ENCODE measurements at places on chromosomes 16 and 17. TPM values are rescaled to one million over a fixed set of nuclear protein-coding genes. Genes with fewer than 3 reads are reported as not detected.

DNA sequence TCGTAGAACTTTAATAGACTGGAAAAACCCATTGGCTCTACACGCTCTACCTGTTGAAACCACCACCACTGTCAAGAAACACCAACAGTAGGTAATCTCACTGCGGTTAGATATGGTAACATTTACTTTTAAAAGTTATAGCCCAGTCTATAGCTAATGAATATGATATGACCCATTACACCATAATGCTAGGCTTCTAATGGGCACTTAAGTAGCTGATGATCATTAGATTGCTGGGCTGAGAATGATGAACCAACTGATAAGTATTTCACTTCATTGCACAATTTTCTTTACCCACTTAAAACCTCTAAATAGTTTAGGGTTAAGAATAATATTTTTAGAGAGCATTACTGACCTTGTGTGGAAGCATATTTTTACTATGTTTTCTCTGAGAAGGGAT, 788.9 kb upstream of the CA10 start:
- H3K4me3 ChIP-seq = no peak overlapping the region
- no peak overlapping the region for H3K27ac ChIP-seq
- no peaks in the 10 kb centered on the region for H3K27me3 ChIP-seq
- no peak for DNase-seq

DNA sequence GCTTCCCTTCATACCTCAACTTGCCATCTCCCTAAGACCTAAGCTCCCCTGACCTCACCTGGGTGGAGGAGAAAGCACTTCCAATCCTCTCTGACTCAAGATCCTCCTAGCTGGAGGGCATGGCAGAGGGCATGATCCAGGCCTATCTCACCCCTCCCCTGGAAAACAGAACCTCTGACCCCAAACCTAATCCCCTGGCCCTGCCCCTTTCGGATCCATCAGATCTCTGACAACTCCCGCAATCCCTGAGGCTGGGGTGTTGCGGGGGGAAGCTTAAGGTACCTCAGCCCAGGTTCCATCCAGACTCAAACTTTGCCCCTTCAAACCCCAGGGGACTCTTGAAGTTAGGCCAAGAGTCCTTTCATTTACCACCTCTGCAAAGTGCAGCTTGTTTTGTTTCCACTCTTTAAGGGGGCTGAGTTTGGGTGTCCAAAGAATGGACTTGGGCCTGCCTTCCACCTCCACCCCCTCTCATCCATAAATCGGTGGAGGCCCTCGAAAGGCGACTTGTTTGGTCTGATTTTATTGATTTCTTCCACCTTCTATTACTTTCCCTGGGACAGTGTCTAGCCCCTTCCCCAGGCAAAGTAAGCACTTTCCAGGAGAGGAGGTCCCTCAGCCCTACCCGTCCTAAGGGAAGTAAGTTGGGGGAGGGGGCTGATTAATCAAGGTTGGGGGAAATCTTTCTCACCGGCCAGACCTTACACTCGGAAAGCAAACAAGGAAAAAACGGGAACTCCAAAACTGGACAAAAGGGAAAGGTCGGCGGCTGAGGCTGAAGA, 2.6 kb downstream of the EPOP start:
- no peak for DNase-seq
- H3K36me3 ChIP-seq = no peaks in the 10 kb centered on the region
- no peak overlapping the region for H3K27ac ChIP-seq
- peaks cover 88% of the 10 kb centered on the region for H3K27me3 ChIP-seq
- H3K4me1 ChIP-seq = peaks cover 38% of the 10 kb centered on the region

DNA sequence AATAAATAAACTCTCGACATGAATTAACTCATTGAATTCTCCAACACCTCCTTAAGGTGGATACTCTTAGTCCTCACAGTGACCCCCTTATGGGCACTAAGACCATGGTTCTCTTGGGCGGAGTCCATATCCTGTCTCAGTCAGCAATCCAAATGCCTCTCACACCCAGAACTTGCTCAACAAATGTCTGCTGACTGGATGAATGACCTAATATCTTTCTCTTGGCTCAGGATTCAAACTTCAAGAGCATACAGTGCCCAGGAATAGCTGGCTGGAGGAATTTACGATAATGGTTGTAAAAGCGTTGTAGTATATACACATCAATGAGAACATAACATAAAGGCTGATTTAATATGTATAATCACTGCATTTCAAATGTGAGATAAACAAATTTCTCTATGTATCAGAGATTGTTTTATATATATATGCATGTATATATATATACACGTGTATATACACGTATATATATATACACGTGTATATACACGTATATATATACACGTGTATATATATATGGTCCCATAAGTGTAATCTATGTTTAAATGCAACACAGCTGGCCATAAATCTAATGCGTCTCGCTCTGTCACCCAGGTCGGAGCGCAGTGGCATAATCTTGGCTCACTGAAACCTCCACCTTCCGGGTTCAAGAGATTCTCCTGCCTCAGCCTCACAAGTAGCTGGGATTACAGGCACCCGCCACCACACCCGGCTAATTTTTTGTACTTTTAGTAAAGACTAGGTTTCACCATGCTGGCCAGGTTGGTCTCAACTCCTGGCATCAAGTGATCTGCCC, 6.5 kb upstream of the UBB start:
- H3K27me3 ChIP-seq = no peaks in the 10 kb centered on the region
- no peaks in the 10 kb centered on the region for H3K36me3 ChIP-seq
- DNase-seq = peak; percentile 34
- no peak overlapping the region for H3K4me3 ChIP-seq

HLF gene
- 12.9 TPM for total RNA-seq

- H3K36me3 ChIP-seq = no peaks in the 10 kb centered on the region
- DNase-seq = no peak
- no peaks in the 10 kb centered on the region for H3K4me1 ChIP-seq
- H3K27me3 ChIP-seq = peaks cover 82% of the 10 kb centered on the region
- H3K4me3 ChIP-seq = no peak overlapping the region
Observed at GRCh38 chr17:45700171-45701090, 83.7 kb upstream of the CRHR1 start.

HNF1B gene
- total RNA-seq = 7.7 TPM

DNA sequence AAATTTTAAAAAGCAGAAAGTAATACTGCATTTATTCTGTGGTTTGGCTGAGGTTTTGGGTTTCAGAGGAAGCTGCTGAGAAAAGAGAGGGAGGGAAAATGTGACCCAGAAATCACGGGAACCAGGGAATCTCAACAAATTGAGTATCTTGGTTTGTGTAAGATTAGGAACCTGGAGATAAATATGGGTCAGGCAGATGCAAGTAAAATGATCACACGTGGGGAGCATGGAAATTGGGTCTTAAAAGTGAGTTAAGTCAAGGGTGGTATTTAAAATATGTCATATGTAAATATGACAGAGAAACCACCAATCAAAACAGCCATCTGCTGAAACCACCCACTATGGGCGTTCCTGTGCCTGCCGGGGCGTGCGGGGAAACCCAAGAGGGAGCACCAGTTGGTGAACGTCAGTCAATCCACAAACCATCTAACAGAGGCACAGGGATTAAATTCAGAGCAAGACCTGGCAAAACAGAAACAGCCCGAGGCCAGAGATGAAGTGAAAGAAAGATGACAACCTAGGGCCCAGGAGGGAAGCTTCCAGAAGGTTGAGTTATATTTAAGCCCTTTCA, 33.4 kb downstream of the CDH13 start:
- no peaks in the 10 kb centered on the region for H3K4me1 ChIP-seq
- H3K36me3 ChIP-seq = no peaks in the 10 kb centered on the region
- no peak overlapping the region for H3K4me3 ChIP-seq
- DNase-seq = no peak

PLCG2 gene
- 14.1 TPM for total RNA-seq

GRCh38 chr17:19507775-19508576, 25.7 kb upstream of the SLC47A1 start:
- peak overlapping the region; percentile 67 for H3K4me3 ChIP-seq
- H3K27me3 ChIP-seq = no peaks in the 10 kb centered on the region
- peak; percentile 91 for DNase-seq
- peaks cover 8% of the 10 kb centered on the region for H3K4me1 ChIP-seq

GRCh38 chr17:61306003-61306402, 93.6 kb upstream of the TBX2 start:
- no peak overlapping the region for H3K27ac ChIP-seq
- no peaks in the 10 kb centered on the region for H3K36me3 ChIP-seq
- no peak overlapping the region for H3K4me3 ChIP-seq
- H3K4me1 ChIP-seq = peaks cover 13% of the 10 kb centered on the region

DNA sequence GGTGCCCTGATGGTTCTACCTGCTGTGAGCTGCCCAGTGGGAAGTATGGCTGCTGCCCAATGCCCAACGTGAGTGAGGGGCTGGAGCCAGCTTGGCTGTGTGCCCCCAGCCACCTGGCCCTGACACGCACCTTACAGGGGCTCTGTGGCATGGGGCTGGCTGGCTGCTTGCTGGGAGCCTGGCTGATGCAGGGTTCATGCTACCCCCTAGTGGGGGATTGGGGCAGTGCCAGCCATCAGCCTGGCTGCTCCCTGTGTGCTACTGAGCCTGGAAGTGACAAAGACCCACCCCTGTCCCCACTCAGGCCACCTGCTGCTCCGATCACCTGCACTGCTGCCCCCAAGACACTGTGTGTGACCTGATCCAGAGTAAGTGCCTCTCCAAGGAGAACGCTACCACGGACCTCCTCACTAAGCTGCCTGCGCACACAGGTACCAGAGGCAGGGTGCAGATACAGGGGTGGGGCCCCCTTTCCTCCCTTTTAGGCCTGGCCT, 5.7 kb downstream of the GRN start:
- peak; percentile 88 for DNase-seq
- H3K36me3 ChIP-seq = peaks cover 51% of the 10 kb centered on the region

DNA sequence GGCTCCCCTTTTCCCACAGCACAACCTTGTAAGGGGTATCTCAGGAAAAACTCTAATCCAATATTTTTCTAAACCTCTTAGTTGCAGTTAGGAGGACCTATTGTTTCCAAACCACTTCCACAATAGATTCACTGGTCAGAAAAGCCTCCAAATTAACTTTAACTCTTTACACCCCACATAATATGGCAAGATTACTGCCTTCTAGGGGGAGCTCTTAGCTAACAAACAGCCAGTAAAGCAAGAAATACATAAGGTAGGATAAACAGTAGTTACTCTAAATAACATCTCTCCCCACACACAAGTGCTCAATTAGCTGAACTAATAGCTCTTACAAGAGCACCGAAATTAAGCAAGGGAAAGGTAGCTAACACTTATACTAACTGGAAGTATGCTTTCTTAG, 192.1 kb upstream of the KIF2B start:
- H3K4me3 ChIP-seq = no peak overlapping the region
- no peaks in the 10 kb centered on the region for H3K27me3 ChIP-seq
- H3K27ac ChIP-seq = no peak overlapping the region
- no peak for DNase-seq
- H3K4me1 ChIP-seq = no peaks in the 10 kb centered on the region

GRCh38 chr16:54718376-54718775, 212.3 kb upstream of the IRX5 start:
- no peak for DNase-seq
- no peak overlapping the region for H3K27ac ChIP-seq
- no peak overlapping the region for H3K4me3 ChIP-seq
- no peaks in the 10 kb centered on the region for H3K36me3 ChIP-seq
- no peaks in the 10 kb centered on the region for H3K4me1 ChIP-seq
- H3K27me3 ChIP-seq = no peaks in the 10 kb centered on the region

- H3K4me1 ChIP-seq = peaks cover 45% of the 10 kb centered on the region
- H3K27me3 ChIP-seq = no peaks in the 10 kb centered on the region
- H3K36me3 ChIP-seq = no peaks in the 10 kb centered on the region
- H3K4me3 ChIP-seq = peak within 1 kb of the TSS; percentile 52
- H3K27ac ChIP-seq = peak within 1 kb of the TSS; percentile 60
- DNase-seq = peak; percentile 37
Observed at GRCh38 chr17:63476854-63477479, at the start of gene ACE. ACE (plus strand) TSS chr17:63477061; CDS start chr17:63477095, 34 bp downstream.

OSBPL7 gene
- total RNA-seq = 61.6 TPM

NEUROD2 gene
- not detected for total RNA-seq

GRCh38 chr16:58306327-58306726, 11.5 kb upstream of the PRSS54 start:
- H3K4me3 ChIP-seq = no peak overlapping the region
- H3K4me1 ChIP-seq = no peaks in the 10 kb centered on the region
- H3K27ac ChIP-seq = no peak overlapping the region

ATP2A1 gene
- total RNA-seq = not detected

- H3K4me3 ChIP-seq = peak overlapping the region; percentile 45
- peaks cover 7% of the 10 kb centered on the region for H3K27me3 ChIP-seq
- H3K4me1 ChIP-seq = peaks cover 15% of the 10 kb centered on the region
- peaks cover 35% of the 10 kb centered on the region for H3K36me3 ChIP-seq
- peak; percentile 83 for DNase-seq
- peak overlapping the region; percentile 73 for H3K27ac ChIP-seq
Observed at GRCh38 chr17:47708864-47709541, 15.0 kb downstream of the TBKBP1 start.

DNA sequence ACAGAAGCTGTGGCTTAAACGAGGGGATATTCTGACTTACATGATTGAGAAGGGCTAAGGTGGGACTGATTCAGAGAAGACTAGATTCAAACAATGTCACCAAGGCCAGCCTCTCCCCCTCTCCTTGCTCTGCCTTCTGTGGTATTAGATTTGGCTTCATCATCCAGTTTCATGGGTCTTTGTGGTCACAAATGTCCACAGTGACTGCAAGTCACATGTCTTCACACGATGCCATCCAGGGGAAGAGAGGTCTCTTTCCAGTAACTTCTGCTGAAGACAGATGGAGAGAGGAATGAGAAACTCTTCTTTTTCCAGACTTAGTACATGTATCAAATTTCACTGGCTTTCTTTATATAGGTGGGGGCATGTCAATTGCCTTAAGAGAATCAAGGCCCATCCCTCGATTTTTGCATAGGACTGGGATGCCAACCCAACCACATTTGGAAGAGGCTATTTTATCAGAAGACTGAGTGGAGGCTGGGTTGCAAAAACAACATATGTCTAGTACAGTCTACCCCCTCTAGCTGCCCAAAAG, 57.3 kb upstream of the HNF1B start:
- no peaks in the 10 kb centered on the region for H3K4me1 ChIP-seq
- no peaks in the 10 kb centered on the region for H3K27me3 ChIP-seq
- H3K27ac ChIP-seq = no peak overlapping the region
- H3K36me3 ChIP-seq = no peaks in the 10 kb centered on the region
- no peak overlapping the region for H3K4me3 ChIP-seq

GRCh38 chr16:55915096-55915827, 40.1 kb upstream of the CES5A start:
- H3K27me3 ChIP-seq = peaks cover 12% of the 10 kb centered on the region
- DNase-seq = no peak
- H3K4me3 ChIP-seq = no peak overlapping the region
- H3K4me1 ChIP-seq = no peaks in the 10 kb centered on the region
- H3K36me3 ChIP-seq = no peaks in the 10 kb centered on the region

UBE2O gene
- total RNA-seq = 14.0 TPM

TRAP1 gene
- 93.9 TPM for total RNA-seq

IKZF3 gene
- total RNA-seq = 3.1 TPM
